ENCODE measurements at places on chromosomes 2 and 18.
A peak's percentile ranks its signal among the peaks of the same experiment; 100 is the strongest.

- DNase-seq: no peak
Observed at GRCh38 chr2:225326969-225327368, 72.5 kb upstream of the NYAP2 start.

DNA sequence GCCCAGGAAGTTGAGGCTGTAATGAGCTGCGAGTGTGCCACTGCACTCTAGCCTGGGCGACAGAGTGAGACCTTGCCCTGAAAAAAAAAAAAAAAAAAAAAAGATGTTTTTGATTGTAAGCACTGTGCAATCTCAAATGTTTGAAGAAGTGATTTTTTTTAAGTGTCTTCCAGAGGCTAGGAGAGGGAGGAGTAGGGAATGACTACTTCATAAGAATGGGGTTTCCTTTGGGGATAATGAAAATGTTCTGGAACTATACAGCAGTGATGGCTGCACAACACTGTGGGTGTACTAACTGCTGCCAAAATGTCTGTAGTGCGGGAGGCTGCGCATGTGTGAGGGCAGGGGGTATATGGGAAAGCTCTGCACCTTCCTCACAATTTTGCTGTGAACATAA lies 83.7 kb downstream of the MCFD2 start:
- DNase-seq: no peak

- no peak for DNase-seq
Observed at GRCh38 chr2:202932425-202933138, 20.5 kb downstream of the CARF start.

DNA sequence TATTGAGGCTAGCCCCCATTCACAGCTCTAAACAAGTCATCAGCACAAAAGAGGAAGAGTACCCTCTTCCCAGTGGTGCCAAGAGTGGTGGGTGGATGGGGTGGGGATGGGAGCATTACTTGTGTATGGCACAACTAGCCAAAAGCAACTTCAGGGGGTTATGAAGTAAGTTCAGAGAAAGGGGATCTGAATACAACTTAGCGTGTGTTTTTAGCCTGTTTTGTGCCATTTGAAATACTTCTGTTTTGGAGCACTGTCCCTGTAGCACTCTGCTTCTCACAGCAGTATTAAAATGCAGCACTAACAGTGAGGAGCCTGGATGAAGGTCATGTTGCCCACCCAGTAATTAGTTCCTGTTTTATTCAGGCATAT lies 113.5 kb downstream of the CRIM1 start:
- no peak for DNase-seq

- no peak for DNase-seq
Observed at GRCh38 chr18:980586-980985, 75.9 kb downstream of the ADCYAP1 start.

DNA sequence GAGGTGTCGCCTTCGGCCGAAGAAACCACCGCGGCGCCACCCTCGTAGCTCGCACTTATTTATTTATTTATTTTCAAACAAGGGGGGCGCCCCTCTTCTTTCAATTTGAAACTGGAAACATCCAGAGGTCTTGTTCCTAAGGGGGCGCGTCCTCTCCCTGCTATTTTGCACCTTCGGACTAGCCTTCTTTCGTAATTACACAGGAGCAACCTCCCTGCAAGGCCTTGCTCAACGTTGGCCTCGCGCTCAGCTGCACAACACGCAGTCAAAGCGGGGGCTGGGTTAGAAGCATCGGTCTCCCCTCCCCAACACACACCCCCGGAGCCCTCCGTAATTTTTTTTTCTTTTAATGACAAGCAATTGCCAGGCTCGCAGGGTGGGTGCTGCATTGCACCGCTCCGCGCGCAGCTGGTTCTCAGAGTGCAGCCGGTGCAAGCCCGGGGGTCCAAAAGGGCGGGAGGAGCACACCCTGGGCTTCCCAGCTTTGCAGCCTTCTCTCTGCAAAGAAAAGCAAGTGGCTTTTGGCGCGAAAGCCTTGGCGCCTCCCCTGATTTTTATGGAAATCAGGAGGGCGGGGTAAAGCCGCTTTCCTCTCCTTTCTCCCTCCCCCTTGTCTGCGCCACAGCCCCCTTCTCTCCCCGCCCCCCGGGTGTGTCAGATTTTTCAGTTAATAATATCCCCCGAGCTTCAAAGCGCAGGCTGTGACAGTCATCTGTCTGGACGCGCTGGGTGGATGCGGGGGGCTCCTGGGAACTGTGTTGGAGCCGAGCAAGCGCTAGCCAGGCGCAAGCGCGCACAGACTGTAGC lies at the start of gene MYCN:
Gene MYCN (plus strand): TSS at position 697 of the 807 bp plus-strand sequence. CDS start 1,515 bp downstream, outside the sequence.
- peak; percentile 82 for DNase-seq

DNA sequence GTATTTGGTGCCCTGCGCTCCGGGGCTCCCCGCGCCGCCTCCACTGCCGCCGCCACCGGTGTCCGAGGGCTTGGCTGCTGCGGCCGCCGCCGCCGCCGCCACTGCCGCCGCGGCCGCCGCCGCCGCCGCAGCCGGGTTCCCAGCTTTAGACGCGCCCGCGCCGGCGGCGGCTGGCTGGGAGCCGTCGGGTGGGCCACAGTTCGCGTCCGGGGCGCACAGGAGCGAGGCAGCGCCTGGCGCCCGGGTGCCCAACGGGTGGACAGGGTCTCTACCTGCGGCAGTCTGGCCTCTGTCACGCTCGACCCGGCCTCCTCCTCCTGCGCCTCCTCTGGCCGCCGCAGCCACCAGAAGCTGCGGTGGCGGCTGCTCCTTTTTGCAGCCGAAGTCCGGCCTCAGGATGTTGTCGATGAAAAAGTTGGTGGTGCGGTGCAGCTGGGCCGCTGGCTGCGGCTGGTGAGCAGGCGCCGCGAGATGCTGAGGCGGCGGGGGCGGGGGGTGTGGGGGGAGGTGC lies 951 bp downstream of the EN1 start:
- no peak for DNase-seq

DNA sequence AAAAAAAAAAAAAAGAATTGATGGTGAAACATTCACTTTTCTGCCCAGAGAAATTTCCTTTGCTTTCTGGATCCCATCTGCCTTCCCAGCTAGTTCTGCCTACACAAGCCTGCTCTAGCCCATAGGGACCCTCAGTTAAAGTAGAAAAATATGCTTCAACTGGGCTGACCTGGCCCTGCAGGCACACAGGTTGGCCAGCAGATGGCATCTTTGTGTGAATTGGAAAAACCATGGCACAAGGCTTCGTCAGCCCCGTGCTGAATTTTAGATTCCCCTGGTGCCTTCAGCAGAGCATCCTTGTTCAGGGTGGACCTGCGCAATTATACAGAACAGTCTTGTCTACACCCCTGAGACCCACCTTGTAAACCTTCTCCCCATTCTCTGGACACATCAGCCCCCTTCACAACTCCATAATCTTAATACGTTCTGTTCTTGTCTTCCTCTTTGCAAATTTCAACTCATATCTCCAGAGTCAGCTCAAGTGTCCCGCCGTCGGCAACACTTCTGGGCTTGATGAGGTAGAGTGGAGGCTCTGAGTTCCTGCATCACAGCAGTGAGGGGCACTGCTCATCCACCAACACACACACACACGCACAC lies 114.5 kb downstream of the INSIG2 start:
- peak; percentile 72 for DNase-seq

DNA sequence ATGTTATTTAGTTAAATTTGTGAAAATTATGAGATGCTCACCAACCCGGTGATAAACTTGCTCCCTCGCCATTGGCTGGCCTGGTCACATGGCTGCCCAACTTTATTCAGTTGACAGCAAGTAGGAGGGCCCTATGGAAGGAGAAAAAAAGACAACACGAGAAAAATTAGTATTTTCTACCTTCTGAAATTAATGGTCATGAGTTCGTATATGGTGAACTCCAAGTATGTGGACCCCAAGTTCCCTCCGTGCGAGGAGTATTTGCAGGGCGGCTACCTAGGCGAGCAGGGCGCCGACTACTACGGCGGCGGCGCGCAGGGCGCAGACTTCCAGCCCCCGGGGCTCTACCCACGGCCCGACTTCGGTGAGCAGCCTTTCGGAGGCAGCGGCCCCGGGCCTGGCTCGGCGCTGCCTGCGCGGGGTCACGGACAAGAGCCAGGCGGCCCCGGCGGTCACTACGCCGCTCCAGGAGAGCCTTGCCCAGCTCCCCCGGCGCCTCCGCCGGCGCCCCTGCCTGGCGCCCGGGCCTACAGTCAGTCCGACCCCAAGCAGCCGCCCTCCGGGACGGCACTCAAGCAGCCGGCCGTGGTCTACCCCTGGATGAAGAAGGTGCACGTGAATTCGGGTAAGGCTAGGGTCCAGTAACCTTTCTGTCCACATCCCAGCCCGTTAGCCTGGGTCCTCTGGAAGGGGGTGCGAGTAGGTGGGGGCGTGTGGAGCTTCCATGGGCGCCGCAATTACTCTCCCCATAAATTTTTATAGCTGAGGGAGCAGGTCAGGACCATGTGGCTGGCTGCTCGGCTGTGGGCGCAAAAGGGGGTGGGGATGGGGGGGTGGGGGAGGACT lies at the start of gene HOXD4:
Gene HOXD4 (plus strand): TSS at position 109 of the 846 bp plus-strand sequence. CDS start 84 bp downstream, at position 193.
- no peak for DNase-seq

GRCh38 chr2:203824603-203825002 lies 43.0 kb upstream of the CTLA4 start:
- DNase-seq: no peak

GRCh38 chr18:27022477-27022876 lies 157.0 kb upstream of the AQP4 start:
- no peak for DNase-seq

DNA sequence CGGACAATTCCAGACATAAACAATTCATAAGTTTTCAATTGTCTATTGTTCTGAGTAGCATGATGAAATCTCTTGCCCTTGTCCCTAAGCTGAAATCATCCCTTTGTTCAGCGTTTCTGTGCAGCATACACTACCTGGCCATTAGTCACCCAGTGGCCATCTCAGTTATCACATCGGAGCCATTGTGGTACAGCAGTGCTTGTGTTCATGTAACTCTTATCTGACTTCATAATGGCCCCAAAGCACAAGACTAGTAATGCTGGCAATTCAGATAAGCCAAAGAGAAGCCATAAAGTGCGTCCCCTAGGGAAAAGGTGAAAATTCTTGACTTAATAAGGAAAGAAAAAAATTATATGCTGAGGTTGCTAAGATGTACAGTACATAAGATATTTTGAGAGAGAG lies 127.2 kb downstream of the FHOD3 start:
- DNase-seq: peak; percentile 2

DNA sequence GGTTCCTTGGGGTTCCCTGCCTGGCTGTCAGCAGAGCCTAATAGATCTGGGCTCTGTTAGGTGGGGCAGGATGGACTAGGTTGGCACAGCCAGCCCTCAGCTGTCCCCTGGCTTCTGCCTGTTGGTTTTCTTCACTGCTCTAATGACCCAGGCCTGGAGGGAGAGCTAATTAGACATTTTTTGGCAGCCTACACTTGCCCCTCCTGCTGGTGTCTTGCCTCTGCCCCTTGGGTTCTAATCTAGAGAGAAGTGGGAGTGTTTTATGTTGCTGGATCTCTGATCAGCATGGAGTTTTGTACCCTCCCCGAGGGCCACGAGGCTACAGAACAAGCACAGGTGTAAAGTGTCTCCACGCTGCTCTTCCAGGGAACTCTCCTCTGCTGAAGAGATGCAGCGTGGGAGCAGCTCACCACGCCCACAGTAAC lies 199.4 kb upstream of the RASGRP3 start:
- DNase-seq: no peak

GRCh38 chr2:189444322-189444721 lies 3.0 kb downstream of the WDR75 start:
- DNase-seq: no peak

DNA sequence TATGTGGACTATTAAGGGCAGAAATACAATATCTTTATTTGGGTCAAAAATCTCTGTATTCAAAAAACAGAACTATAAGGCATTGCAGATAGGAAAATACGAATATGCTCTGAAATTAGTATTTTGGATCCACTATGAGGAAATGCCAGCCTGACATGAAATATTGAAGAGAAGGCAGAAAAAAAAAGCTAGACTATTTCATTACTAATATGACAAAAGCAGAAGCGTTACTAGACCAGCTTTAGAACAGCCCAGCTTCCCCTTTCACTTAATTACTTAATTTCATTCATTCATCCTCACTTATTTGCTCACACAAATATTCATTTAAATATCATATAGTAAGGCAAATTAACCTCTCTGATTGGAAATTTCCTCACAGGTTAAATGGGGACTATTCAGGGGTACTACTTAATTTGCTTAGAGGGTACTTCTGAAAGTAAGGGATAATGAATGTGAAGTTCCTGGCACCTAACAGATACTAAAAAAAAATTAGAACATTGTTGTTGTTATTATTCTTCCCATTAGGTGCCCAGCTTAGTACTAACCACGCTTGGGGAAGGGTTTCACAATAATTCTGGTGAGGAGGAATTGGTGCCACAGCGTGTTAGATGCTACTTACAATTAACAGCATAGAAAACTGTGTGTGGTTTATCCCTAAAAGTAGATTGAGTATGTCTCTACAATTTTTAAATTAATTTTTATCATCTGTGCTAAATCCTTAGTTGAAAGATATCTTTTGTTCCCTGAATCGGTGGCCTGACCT lies 71.1 kb upstream of the CTLA4 start:
- peak; percentile 20 for DNase-seq

DNA sequence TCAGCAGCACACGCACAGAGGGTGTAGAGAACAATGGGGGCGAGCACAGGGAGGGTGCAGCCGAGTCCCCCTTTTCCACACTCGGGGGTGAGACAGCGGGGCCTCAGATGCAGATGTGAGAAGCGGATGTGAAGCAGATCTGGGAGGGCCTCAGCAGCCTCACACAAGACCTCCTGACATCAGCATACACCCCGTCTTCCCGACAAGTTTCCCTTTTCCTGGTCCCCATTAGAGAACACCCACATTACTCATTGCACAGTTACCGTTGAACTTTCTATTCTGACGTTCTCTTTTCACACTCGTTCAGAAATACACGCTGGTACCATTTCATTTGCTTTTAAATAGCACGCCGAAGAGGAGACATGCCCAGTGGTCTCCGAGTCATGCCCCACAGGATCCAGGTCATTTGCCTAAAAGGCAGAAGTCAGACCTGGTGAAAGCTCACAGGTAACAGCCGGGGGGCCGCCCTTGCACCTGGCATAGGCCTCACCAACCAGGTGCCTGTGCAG lies 129.5 kb upstream of the ID2 start:
- no peak for DNase-seq

GRCh38 chr18:37578182-37578678 lies 12.6 kb upstream of the CELF4 start:
- no peak for DNase-seq

- no peak for DNase-seq
Observed at GRCh38 chr18:55013685-55014084, 54.4 kb upstream of the CCDC68 start.

GRCh38 chr2:26187114-26187513 lies 14.2 kb downstream of the GAREM2 start:
- no peak for DNase-seq

DNA sequence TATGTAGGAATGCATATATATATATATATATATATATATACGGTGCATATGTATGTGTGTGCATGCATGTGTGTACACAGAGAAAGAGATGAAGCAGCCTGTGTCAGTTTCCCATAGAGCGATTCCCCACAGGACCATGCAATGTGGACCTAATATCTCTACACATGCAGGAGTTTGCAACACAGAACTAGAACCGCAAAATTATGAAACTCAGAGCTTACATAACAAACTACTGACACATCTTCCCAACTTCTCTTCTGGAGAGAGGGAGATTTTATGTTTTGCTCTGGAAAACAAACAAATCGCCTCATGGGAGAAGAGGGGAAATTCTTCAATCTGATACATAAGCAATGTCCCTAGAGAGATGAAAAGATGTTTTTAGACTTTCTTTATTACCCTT lies 377.2 kb downstream of the LRATD1 start:
- DNase-seq: no peak

GRCh38 chr2:157822993-157823392 lies 53.1 kb downstream of the ACVR1 start:
- DNase-seq: no peak

Data from hematopoietic multipotent progenitor cell treated with erythropoietin and hydrocortisone succinate and interleukin-3 and kit ligand, for 6 days (in vitro differentiated cells).